ENCODE measurements at places on chromosomes 2 and 18.

GRCh38 chr2:216617159-216617815 lies 15.9 kb upstream of the IGFBP2 start:
- no peak for DNase-seq

GRCh38 chr18:45408218-45408617 lies 207.1 kb upstream of the SLC14A2 start:
- DNase-seq, result no peak

DNA sequence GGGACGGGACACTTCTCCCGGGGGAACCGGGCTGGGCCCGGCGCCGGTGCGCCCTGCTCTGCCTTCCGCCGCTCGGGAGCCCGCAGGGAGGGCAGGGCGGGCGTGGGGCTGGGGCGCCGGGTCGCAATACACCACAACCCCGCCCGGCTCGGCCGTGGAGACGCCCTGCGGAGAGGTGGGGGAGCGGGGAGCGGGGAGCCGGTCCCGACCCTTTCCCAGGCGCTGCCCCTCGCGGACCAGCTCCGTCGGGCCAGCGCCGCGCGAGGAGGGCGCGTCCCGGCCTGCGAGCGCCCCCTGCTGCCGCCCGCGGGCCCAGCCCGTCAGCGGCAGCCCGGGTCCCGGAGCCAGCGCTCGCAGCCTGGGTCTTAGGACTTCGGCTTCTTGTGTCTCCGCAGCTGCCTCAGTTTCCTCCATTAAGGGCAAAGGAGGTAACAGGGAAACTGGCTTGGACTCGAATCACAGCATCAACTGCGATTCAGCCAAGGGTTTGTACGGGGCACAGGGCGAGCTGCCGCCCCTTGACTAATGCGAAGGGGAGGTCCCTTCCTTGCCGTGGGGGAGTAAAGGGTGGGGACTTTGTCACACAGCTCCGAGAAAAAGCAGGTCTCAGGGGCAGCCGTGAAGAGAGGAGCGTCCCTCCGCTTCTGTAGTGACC lies 635 bp upstream of the ADRA2B start:
- DNase-seq, result peak; percentile 77

GRCh38 chr2:100615886-100616285 lies 53.1 kb downstream of the PDCL3 start:
- DNase-seq, result no peak

DNA sequence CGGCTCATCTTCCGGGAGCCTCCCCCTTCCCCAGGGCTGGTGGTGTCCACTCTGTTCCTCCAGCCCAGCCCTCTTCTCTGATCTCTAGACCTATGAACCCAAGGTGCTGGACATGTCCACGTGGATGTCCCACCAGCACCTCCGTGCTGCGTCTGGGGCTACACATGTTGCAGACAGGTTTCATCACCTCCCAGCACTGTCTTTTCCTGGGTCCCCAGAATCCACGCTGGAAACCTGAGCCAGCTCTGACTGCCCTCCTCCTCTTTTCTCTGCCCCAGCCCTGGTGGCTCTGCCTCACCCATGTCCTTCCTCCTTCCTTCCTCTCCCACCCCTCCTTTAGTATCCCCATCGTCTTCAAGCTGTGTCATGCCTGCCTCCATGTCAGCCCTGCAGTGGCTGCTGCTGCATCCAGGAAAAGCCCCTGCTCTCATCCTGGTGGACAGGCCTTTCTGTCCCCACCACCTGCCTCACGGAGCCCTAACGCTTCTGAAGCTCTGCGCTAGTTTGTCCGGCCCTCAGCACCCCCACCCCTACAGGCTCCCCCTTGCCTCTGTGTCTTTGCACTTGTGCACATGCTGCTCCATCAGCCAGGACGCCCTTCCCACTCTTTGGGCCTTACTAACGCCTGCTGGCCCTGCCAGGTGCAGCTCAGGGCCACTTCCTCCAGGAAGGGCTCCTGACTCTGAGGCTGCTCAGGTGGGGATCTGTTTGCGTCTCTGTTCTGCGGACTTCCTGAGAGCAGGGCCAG lies 105.9 kb downstream of the DYSF start:
- DNase-seq, result no peak

Data from CD4-positive, alpha-beta T cell treated with Interleukin-17A for 4 hours (primary cell).